ENCODE measurements at places on chromosomes 1 and 21.

DNA sequence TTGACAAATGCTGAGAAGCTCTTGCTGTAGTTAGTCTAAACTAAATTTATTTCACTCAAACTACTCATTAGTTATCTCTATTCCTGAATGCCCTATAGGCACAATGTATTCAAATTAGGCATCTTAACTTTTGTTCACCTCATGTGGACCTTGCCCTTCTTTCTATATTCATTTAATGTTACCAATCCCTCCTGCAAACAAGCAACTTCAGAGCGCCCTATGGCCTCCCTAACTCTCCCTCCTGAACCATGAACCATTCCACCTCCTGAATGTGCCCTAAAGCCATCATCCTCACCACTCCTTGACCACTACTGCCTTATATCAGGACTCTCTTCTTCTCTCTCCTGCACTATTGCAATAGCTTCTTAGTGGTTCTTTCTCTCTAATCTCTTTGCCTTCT, 34.8 kb upstream of the SAMD13 start:
- no peak for DNase-seq

DNA sequence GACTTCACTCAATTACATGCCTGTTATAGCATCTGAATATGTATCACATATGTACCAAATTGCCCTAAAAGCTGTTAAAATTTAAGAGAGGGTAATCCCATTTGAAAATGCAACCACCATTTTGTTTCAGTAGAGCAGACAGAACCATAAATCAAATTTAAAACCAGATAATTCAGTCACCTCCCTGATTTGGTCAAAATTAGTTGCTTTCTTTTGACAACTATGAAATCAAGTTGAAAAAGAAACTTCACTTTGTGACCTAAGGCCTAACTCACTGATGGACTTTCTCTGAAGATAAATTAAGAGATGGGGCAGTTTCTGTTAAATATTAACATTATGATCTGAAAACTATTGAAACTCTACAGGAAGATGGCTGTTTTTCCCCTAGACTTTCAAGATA, 6.7 kb downstream of the GORAB start:
- DNase-seq = no peak

DNA sequence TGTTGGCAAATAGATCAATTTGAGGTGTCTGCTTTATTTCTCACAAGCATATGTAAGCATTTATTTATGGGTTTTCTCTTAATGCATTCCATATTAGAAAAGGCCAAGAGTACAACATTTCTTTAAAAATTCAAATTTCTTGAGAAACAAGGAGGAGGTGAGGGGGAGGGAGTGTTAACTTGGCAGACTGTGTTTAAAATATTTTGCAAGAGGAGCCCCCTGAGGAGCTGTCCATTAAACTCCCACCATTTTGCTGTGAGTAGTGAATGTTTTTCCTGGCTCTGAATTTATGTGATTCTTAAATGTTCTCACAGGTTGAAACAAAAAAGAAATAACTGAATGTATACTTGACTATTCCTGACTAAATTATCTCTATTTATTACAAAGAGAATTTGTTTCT, 363.8 kb downstream of the PTPRC start:
- peak; percentile 21 for DNase-seq

GRCh38 chr21:29359718-29360117, 61.0 kb downstream of the BACH1 start:
- no peak for DNase-seq

- DNase-seq = no peak
These were observed 3.0 kb downstream of the LDLRAD2 start for GRCh38 chr1:21814981-21815582.

DNA sequence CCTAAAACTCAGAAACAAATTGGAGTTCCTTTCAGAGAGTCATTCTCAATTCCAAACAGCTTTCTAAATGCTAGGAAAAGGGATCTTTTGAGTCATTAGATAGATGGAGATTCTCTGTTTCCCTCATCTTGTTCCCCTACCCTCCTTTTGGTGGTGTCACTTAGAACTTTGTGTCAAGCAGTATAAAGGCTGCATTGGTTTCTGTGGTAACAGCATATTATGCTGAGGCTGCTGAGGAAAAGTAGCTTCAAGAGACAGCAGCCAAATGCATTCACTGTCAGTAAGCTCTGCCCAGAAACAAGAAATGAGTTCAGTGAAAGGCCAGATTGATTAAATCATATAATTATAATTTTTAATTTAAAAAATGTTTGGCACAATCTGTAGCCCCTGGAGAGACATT, 144.1 kb downstream of the LRRC40 start:
- DNase-seq = no peak

GRCh38 chr1:234639961-234640360, 30.0 kb upstream of the IRF2BP2 start:
- DNase-seq = no peak

DNA sequence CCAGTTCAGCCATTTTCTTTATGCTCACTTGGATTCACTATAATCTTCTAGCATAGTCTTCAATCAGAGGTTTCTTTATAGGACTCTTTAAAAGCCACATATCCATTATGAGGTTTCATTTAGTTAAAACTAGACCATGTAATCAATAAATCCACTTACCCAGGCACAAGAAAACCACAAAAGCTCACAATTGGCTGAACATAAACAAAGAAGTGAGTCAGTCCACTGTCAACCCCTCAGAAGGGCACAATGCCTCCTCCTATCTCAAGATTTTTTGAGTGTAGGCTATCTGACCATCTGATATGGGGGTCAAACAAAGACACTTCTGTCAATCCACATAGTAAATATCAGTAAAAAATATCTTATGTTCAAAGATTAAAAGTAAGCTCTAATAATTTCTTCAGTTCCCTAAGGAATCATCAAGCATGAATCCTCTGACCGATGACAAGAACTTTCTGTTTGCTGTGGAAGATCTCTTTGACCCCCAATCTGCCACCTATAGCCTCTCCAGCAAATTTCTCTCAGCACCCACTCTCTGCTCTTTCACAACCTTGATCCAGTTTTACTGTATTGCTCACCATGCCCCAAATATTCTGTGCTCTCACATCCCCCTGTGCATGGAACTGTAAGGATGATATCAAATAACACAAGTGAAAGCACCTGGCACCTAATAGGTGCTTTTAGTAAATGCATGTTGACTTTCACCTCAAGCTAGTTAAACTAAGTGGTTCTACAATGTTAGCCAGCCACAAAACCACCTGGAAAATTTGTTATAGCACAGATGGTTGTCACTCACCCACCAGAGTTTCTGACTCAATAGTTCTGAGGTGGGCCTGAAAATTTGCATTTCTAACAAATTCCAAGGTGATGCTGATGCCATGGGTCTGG, 16.7 kb downstream of the RAB3B start:
- DNase-seq = no peak

- DNase-seq = no peak
These were observed 257.2 kb downstream of the PTGER3 start for GRCh38 chr1:70790232-70790923.

DNA sequence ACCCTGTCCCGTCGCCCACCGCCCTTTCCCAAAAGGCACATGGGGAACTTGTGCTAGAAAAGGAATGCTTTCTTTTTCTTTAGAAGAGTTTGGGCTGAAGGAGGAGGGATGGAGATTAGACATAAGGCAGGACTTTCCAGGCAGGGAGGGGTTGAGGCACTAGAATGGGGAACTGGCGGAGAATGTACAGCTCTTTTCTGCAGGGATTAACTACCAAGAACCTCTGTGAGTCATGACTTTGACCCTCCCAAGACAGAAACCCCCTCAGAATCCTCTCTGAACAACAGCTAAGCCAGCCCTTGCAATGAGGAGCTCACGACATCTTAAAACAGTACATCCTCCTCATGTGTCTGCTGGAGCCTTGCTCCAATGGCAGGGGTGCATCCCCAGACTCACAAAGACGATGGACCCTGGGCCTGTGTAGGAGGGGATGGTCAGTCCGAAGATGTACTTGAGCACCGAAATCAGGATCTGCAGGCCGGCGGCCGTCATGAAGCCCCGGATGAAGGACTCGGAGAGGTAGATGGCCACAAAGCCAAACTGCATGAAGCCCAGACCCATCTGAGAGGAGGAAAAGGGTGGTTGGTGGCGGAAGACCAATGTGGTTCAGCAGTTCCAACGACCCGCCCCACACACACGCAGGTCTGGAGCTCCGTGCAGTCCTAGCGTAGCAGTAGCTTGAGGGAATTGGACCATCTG, 13.6 kb downstream of the SLC26A9 start:
- DNase-seq = no peak

GRCh38 chr1:7299994-7300393, 471.1 kb upstream of the VAMP3 start:
- peak; percentile 68 for DNase-seq

GRCh38 chr1:204437796-204438570, 26.4 kb upstream of the PPP1R15B start:
- DNase-seq = no peak

- peak; percentile 49 for DNase-seq
These were observed 629 bp downstream of the TAF5L start for GRCh38 chr1:229625071-229625914.

- no peak for DNase-seq
These were observed 4.3 kb downstream of the HSF2BP start for GRCh38 chr21:43654806-43655489.

GRCh38 chr1:36116901-36117300, 8.1 kb downstream of the COL8A2 start:
- DNase-seq = no peak

Measured in fibroblast of the aortic adventitia (primary cell).